ENCODE measurements at places on chromosomes 4 and X.

GRCh38 chrX:6067600-6067999 is 161.1 kb downstream of the NLGN4X start:
- DNase-seq = no peak

DNA sequence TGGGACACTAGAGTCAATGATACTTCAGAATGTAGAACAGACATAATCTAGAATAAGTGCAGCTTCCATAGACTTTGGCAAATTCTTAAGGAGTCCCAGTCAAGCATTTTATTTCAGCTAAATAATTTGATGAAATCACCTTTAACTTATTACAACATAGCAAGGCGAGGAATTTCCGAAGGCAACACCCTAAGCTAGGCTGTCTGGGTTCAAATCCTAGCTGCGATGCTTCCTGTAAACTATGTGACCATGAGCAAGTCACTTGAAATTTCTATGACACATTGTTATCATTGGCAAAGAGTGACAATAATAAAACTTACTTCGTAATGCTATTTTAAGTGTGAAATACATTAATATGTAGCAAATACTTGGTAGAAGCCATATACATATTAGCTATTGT is 679.1 kb downstream of the DMD start:
- no peak for DNase-seq

DNA sequence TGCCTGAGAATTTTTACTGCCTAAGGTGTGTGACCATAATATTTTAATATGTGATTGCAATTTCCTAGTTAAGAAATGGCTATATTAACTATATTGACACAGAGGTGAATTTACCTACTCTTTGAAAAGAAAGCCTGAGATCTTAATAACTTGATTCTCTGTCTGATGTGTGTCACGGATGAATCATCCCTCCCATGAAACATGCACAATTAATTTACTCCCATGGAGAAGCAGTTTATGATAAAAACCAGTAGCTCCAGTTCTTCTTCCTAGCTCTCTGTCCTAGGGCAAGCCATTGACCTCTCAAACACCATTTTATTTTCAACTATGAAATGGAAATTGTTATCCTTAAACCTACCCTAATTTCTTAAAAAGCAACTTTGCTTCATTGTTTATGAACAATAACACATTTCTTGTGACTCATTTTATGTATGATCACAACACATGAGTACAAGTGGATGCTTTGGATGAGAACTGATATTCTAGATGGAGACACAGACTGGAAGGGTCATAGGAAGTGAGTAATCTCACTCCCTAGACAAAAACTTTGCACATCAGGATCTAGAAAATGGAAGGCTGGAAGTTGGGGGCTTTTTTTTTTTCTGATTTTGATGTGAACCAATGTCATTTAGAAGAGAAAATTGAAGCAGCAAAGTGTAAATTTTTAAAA is 438.3 kb downstream of the GPAT3 start:
- no peak for DNase-seq

DNA sequence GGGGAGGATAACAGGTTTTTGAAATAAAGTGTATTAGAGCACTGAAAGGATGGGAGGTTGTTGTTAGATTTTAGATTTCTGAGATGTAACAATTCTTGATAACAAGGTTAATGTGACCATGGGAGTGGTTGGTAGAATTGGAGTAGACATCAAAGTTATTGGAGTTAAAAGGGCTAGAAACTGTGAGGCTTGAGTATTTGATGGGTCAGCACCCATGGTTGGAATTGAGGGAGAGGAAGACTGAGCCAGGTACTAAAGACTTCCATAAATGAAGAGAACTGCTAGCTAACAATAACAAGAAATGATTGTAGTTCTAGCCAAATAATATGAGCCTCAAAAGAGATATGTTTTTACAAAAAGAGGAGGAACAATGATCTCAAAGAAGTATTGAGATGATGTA is 98.8 kb downstream of the HEPH start:
- DNase-seq = no peak

DNA sequence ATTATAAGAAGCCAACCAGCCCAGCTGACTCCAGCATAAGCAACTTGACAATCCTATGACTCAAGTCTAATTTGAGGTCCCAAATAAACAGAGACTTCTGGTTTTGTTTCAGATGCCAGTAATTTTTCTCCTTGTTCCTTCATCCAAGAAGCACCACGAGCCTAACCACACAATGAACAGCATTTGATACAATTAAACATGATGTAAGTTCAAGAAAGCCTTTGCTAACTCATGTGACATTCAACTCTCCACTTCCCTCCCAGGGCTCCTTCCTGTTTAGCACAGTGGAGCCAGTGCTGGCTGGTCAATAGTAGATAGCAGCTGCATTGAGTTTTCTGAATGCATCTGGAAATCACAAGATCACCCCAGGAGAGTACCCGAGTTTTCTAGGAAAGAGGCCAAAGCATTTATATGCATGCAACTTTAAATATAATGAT is 206.3 kb downstream of the ARHGAP24 start:
- DNase-seq = no peak

DNA sequence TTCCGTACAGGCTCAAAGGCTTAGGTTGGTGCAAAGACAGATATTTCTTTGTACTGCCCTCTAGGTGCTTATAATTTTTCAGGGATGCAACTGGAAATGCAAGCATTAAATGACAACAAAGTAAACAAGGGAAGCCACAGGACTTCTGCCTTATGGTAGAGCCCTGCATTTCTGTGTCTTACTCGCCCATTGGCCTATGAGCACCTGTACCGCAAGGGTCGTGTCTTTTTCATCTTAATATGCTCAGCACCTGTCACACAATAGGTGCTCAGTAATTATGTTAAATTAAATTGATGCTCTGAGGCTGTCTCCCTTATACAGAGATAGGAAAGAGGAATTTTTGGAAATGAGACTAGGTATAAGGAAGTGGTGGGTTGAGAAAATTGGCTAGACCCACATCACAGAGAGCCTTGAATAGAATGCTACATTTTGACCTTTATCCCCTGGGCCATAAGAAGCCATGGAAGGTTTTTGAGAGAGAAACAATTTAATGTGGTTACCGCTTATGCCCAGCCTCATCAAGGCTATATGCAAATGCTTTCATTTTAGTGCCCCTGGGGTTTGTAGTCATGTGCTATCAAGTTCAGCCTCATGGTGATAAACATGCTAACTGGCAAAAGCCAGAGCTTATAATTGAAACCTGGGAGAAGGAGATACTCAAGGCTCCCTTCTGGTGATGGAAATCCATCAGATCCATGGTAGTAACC is 16.3 kb downstream of the VSIG4 start:
- no peak for DNase-seq

GRCh38 chr4:96352051-96352517 is 512.2 kb downstream of the PDHA2 start:
- peak; percentile 17 for DNase-seq

DNA sequence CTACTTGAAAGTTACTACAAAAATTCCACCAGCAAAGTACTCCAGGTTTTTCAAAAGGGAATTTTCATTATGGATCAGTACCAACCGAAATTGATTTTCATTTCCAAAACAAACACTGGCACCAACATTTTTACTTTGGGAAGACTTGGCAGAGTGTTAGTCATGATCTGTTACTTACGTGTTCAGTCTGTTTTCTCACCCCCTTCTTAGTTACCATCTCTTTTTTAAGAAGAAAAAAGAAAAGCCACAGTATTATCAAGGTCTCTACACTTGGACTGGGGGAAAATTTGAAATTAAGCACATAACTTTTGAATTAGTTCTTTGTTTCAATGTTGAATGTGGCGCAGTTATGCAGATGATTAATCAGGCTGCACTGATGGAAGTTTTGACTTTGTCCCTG is 27.5 kb downstream of the RBBP7 start:
- DNase-seq = no peak

GRCh38 chrX:13014111-13015096 is 30.0 kb downstream of the FAM9C start:
- no peak for DNase-seq

- no peak for DNase-seq
Observed at GRCh38 chr4:147303174-147303872, 177.6 kb upstream of the EDNRA start.

GRCh38 chrX:102979536-102979935 is 42.5 kb downstream of the RAB40AL start:
- DNase-seq = no peak

DNA sequence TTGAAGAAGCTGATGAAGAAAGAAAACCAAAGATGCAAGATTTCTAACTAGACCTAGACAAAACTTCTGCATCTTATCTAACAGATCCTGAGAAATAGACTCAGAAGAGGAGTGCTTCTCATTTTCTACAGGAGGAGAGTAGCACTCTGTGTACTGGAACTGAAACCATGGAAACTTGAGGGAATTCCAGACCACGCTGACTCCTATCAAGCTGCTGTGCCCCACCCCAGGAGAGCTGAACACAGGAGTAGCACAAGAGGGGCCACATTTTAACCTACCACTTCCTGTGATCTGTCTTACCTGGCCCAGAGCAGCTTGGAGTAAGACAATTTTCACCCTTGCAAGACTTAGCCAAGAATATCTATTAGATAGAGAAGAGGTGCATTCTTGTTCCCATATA is 248.9 kb downstream of the SCFD2 start:
- no peak for DNase-seq

- DNase-seq = no peak
Observed at GRCh38 chr4:29852537-29852936, 867.6 kb upstream of the PCDH7 start.

GRCh38 chr4:113350576-113350975 is 301.1 kb downstream of the ANK2 start:
- no peak for DNase-seq

DNA sequence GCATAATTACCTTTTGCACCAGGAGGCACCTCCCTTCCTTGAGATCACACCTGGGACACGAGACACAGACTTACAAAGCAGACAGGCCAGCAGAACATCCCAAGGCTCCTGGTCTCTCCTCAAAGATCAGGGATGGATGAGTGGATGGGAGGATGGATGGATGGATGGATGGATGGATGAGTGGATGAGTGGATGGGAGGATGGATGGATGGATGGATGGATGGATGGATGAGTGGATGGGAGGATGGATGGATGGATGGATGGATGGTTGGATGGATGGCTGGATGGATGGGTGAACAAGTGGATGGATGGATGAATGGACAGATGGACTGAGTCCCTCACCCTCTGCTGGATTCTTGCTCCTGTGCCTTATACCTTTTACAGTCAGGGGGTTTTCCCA is 364.0 kb downstream of the BCOR start:
- DNase-seq = no peak

DNA sequence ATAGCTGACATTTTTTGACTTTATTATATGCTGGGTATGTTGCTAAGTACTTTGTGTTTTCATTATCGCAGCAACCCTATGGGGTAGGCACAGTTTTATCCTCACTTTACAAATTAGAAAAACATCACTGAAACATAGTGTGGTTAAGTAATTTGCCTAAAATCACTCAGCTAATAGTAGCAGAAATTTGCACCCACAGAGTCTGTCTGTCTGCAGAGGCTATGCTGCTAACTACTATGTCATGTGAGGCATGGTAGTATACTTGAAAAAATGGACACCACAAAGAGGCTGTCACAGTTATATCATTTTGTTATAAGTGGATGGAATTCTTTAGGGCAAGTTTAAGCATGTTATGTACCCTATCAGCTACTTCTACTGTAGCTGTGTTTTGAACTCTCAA is 69.0 kb downstream of the STAG2 start:
- no peak for DNase-seq

GRCh38 chr4:113969709-113970334 is 9.6 kb downstream of the ARSJ start:
- no peak for DNase-seq
